Activated CD4-positive, CD25-positive, alpha-beta regulatory T cell (primary cell): ENCODE measurements at places on chromosomes 2 and 18.

DNA sequence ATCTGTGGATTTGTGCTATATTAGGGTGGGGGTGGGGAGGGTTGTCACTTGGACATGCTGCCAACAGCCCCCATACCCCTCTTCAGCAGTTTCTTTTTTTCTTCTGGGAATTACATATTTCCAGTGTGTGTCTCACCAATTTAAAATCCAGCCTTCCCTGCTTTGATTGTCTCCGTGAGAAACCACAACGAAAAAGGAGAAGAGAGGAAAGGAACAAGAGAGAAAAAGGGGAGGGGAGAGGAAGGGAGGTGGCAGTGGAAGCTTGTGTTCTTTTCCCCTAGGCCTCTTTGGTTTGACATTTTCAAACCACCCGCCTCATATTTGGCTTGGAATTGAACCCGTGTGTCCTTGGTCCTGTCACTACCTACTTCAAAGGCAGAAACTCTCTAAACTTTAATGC is 860 bp downstream of the CTNNA2 start:
- no peak for DNase-seq

DNA sequence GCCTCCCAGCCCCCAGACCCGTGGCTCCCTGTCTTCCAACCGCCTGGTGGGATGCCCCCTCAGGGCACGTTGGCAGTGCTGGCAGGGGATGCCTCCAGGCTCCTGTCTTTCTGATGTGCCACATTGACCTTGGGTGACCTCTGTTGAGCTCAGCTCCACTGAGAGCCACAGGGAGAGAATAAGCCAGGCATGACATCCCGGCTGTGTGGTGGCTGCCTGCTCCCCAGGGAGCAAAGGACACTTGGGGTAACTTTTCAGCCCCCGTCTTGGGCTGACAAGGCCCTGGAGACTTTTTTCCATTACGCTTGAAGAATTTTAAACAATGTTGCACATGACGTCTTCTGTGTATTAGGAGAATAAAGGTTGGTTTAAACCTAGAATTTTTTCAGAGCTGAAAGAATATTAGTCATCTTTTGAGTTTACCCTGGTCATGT is 246.0 kb downstream of the TSN start:
- DNase-seq = no peak

GRCh38 chr2:176471949-176472348 is 202.7 kb downstream of the MTX2 start:
- DNase-seq = no peak

DNA sequence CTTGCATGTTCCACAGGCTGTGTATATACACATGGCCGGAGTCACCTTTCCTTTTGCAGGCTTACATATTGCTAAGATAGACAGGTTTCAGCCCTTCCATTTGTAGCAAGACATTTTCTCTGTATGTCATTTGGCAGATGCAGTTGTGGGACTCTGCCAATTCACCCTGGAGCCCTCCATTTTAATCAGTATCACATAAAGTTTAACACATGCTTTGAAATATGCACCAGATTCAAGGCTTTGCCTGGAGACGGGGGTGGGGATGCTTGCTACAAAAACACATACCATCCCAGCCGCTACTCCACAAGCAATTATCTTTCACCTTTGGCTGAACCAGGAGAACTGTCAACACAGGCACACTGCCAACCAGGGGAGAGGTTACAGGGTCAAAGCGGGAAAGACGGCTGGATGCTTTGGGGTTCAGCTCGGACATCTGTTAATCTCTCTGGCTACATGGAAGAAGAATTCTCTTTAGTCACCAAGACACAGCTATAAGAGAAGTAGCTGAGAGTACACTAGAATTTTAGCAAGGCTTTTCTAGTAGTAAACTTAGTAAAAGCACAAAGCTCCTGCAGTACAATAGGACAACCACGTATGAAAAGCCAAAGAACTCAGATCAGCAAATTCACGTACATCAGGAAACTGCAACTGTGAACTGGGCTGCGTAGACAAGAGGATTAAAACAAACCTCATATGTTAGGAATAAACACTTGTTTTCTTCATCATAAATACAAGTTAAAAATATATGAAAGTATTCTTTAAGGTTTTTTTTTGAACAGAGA is 130.9 kb downstream of the EXOC6B start:
- DNase-seq = no peak

- DNase-seq = peak; percentile 33
These were observed 105.6 kb upstream of the CD302 start for GRCh38 chr2:159903443-159904126.

- no peak for DNase-seq
These were observed 560 bp upstream of the SKA1 start for GRCh38 chr18:50374220-50374752.

DNA sequence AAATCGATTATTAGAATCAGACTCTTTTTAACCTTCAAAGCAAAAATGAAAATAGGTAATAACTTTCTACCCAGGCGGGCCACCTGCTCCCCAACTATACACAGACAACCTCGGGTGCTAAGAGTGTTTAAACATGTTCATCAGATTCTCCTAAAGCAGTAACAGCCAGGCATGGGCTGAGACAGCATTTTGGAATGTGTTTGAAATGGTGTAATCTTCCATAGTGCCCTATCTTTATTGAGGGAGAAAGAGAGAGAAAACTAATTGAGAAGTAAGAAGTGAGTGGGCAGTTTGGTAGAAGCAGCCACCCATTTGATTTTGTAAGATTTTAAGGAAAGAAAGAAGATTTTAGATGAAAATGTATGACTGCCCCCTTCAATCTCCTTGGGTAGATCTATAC is 196.1 kb upstream of the CTAGE1 start:
- no peak for DNase-seq

DNA sequence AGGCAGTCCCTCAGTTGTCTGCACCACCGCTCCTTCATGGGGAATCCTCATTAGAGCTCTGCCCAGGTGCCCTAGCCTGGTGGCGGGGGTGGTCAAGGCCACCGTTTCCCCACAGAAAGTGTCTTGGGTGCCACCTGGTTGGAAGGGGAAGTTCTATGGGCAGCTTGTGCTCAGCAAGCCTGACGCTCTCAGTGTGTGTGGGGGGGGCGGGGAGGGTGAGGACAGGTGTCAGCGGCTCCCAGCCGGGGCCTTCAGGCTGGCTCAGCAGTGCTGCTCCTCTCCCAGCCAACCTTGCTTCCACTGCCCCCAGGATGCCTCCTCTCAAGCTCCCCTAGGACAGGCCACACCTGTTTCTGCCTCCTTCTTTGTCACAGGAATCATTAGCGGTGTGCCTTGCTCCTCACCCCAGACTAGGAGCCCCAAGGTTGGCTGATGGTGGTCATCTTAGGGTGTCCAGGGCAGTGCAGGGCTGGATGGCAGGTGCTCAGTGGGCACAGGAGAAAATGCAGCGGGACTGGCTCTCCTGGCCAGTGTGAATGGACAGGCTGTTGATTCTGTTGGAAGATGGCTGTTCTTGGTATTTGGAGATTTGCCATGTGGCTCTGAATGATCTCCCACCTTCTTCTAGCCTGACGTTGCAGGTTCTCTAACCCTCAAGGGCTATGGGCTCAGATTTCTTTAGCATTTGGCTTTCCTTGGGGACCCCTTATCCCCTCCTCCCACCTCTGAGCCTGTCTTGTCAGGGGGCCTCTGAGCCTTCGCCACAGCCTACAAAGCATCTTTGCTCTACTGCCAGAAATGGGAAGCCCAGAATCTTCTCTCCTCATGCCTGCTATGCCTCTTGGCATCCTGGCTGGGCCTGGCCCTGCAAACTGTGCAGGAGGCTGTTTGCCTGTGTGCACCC is 185.8 kb upstream of the HS6ST1 start:
- no peak for DNase-seq

GRCh38 chr2:1652034-1652790 is 92.1 kb downstream of the PXDN start:
- no peak for DNase-seq

DNA sequence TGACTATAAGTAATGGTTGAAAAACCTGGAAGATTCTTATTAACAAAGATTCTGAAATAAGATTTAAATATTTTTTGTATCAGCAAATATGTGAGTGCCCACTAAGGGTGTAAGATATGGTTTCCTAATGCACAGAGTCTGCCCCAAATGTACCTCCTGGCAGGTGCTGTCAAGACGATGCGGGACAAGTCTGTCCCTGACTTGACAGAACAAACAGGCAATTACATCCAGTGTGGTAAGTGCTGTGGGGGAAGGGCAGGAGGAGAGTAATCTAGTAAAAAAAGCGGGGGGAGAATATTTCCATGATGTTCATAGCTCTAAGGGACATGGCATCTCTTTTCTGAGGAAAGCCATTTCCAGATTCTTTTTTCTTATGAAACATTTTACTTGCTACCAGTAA is 127.5 kb downstream of the COL4A4 start:
- DNase-seq = no peak

DNA sequence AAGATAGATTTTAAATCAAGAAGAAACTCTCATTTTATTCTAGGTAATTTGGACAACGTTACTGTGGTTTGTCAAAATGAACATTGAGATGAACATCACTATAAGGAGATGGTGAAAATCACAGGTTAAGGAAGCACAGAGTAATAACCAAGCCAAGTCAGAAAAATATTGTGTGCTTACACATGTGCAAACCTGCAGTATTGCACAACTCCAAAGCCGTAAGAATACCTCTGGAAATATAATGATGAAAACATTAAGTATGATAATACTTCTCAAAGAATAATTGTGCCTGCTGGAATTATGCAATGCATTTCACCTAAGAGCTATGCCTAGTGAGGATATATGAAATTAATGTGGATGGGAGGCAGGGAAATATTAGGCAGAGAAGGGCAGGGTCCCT is 21.1 kb upstream of the GALNT5 start:
- DNase-seq = no peak

GRCh38 chr2:176104316-176105077 is 2.6 kb upstream of the HOXD11 start:
- no peak for DNase-seq

GRCh38 chr18:35478520-35479435 is 19.0 kb downstream of the INO80C start:
- peak; percentile 2 for DNase-seq

DNA sequence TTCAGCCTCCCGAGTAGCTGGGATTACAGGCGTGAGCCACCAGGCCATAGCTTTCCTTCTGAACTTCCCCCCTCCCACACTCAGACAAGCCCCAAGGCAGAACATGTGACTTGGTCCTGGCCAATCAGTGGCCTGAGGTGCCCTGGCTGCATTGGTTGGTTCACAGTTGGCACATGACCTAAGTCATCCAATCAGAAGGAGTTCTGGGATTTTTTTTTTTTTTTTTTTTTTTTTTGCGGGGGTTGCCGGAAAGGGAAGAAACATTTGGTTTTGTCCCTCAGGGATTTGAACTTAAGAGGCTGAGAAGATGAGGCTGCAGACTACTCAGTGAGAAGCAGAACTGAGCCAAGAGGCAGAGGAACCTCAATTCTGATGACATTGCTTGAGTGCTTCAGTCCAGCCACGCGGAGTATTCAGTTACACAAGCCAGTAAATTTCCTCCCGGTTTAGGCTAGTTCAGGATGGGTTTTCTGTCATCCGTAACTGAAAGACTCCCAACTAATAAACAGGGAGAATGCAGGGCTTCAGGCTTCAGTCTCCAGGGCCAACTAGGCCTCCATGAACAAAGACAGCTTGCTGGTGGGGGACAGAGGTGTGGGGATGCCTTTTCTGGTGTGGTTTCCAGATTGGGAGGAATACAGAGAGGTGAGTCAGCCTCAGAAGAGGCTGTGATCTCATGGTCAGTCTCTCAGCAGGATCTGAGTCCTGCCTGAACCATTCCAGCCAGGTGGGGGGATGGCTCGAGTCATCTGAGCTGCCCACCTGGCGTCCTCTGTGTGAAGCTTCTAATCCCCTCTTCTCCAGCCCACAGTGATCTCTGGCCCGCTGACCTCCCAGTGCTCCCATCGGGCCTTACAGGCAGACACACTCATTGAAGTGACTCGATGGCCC is 9.2 kb downstream of the PTMA start:
- DNase-seq = no peak

- no peak for DNase-seq
These were observed at the start of gene BCL11A for GRCh38 chr2:60553495-60554073. Gene BCL11A (minus strand): TSS chr2:60553654. CDS start chr2:60553270, 384 bp downstream.

DNA sequence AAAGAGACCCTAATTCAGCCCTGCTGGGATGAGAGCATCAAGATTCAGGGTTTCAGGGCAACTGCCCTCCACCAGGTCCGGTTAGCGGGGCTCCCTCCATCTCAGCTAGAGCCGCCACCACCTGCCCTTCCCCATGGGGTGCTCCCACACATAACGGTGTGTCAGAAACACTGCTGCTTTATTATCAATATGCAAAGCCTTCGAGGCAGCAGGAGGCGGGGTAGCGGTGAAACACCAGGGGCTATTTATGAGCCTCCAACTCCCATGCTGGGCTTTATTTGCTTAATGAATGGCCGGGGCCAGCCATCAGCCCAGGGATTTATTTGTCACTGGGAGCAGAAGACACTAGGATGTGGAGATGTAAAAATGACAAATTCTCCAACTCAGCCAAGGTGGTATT is 109.8 kb downstream of the GALNT14 start:
- DNase-seq = no peak

DNA sequence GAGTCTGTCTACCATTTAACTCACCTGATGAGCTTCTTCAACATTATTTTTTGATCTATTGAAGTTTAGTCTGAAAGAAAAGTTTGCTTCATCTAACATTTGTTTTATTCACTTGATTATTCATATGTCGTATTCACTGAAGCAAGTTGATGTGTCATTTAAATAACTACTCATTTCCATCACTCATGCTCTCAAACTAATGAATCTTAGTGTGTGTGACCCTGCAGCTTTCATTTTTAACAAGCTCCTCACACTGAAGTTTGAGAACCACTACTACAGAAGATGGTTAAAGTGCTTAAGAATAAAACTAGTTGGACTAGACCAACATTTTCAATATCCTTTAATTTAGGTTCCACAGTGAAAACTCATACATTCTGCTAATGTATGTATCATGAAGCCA is 1.8 kb upstream of the ABI2 start:
- no peak for DNase-seq

- no peak for DNase-seq
These were observed 60.4 kb downstream of the FAM117B start for GRCh38 chr2:202695166-202695565.

- DNase-seq = no peak
These were observed 3.5 kb downstream of the EFHD1 start for GRCh38 chr2:232636788-232637420.

GRCh38 chr2:69060938-69061501 is 48.0 kb downstream of the ANTXR1 start:
- no peak for DNase-seq

DNA sequence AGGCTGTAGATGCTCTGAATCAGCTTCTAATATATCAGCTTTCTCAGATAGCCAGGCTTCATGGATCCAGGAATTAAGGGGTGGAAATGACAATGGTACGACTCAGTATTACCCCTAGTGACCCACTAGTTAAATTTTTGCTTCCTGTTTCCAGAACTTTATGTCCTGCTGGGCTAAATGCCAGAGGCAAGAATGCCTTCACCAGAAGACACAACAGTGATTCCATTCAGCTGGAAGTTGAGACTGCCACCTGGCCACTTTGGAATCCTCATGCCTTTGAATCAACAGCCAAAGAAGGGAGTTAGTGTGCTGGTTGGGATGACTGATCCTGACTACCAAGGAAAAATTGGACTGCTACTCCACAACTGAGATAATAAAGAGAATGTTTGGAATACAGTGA is 239.1 kb downstream of the ASXL3 start:
- DNase-seq = no peak
